ENCODE measurements at places on chromosomes 4 and X. TPM values are rescaled to one million over a fixed set of nuclear protein-coding genes. Genes with fewer than 3 reads are reported as not detected.
A peak's percentile ranks its signal among the peaks of the same experiment; 100 is the strongest.

BRS3 gene
- total RNA-seq = not detected

ABLIM2 gene
- 23.8 TPM for total RNA-seq

DNA sequence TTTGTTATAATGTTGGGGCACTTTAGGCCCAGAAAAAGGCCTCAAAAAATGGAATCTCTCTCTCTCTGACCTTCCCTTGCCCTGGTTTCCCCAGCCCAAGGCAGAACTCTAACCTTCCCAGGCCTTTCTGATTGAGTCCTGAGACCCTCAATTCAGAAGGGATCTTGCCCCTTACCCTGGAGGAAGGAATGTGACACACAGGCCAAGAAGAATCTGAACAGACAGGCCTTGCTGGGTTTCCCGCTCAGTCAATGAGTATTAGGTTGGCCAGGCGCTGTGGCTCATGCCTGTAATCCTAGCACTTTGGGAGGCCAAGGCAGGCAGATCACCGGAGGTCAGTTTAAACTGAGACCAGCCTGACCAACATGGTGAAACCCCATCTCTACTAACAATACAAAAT lies 27.6 kb downstream of the ELOVL6 start:
- no peak for DNase-seq

DNA sequence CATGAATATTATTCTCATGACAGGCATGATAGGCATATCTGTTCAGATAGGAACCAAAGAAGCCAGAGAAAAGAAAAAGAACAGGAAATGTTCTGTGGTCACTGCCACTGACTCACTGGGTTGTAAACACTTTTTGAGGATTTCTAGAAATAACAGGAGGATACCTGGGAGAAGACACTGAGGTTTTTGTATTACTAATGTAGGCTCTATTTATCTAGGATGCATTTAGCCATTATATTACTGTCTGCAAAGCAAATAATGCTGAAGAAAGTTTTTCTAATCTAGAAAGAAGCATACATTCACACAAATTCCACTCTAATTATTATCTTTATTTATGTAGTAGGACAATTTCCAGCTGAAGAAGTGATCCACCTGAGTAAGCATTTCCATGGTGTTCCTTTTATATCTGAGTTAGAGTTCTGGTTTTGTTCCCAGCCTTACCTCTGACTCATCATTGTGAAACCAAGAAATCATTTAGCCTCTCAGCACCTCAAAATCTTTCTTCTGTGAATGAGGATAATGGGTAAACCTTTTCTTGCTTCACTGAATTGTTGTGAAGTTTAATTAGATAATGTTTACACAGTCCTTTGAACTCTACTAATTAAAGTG lies 40.2 kb upstream of the EPGN start:
- DNase-seq = no peak

- no peak for DNase-seq
These were observed 963.0 kb upstream of the PABPC4L start for GRCh38 chr4:135164601-135165000.

DNA sequence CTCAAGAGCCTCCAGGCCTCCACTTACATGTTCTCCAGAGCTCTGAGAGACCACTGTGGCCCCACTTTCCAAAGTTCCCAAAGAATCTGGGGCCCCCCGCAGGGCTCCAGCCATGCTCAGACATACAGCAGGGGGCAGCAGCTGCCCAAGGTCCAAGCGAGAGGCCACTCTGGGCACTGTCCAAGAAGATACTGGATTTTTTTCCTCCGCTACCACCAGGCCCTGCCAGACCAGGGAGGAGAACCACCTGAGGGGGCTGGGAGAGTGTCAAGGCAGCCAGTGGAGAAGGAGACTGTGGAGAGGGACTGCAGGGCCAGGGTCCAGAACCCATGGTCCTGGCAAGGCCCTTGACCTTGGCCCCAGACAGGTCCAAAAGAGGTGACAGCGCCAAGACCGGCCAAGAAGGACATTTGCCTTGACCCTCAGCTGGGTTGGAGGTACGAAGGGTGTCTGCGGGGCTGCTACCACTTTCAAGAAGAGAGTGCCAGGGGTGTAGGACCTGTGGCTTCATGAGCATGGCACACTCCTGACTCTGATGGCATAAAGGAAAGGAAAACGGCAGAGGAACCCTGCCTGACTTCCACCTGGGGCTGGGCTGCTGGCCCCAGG lies 5.3 kb downstream of the EMD start:
- DNase-seq = peak; percentile 78

DNA sequence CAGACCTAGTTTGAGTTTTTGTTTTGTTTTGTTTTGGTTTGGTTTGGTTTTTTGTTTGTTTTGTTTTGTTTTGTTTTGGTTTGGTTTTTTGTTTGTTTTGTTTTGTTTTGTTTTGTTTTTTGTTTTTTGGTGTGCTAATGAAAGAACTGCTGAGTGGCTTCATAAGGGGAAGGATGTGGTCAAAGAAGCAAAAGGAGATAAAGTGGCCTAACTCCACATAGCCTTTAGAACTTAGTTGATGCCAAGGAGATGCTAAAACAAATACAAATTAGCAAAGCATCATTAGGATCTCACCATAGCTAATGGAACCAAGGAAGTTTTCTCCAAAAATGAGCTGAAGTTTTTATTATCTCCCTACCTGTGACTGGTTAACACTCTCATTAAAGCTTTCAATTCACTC lies 44.6 kb upstream of the TMEM164 start:
- no peak for DNase-seq

DNA sequence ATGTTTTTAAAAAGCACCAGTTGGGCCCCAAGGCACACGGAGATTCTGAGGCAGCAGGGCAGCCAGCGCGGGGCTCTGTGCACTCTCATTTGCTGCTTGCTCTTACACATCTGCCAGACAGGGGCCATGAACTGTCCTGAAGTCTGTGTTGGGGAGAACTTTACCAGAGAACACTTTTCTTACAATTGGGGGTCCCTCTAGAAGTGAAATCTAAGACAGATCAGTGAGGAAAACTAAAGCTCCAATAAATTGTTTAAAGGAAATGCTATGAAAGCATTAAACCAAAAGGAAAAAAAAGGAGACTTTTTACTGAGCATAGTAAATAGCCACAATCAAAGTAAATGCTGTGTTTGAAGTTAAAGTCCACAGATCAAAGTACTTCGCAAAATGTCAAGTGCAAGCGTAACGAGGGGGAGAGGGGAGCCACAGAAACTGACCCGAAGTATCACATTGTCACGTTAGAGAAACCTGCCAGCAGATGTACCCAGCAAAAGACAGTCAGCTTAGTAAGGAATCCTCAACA lies 37.8 kb downstream of the SORBS2 start:
- DNase-seq = no peak

- no peak for DNase-seq
These were observed 479.3 kb upstream of the PCDH10 start for GRCh38 chr4:132669786-132670185.

SYNPO2 gene
- total RNA-seq = 960 TPM

- DNase-seq = no peak
These were observed 26.8 kb downstream of the RBBP7 start for GRCh38 chrX:16843208-16843909.
